ENCODE measurements at places on chromosomes 2 and 18.

DNA sequence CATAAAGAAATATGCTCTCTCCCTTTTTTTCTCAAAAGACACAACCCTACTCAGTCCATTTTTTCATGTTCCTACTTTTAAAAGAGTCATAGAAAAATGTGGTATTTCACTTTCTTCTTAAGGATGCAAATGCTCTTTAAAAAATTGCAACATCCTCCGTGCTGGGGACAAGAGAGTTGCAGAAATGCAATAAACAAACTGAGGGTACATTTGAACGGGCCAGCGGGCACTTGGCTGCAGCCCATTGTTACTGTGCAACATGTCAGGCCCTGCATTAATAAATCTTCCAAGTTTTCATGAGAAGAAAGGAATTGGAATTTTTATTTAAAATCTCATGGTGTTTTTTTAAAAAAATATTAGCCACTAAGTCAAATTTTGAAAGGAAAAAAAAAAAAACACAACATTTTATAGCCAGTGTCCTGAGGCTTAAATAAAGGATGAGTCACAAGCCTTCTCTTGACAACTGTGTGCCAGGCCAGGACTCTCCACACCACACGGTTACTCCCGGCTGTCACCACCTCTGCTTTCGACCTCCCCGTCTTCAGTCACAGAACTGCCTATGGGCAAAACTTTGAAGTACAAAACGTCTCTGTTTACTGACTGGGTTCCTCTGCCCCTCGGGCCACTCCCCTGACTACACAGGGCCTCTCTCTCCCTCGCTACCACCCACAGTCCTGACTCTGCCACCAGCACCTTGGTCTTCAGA is 57.5 kb upstream of the MFF start:
- peak; percentile 19 for DNase-seq

GRCh38 chr2:53173091-53173490 is 594.5 kb upstream of the CHAC2 start:
- no peak for DNase-seq

DNA sequence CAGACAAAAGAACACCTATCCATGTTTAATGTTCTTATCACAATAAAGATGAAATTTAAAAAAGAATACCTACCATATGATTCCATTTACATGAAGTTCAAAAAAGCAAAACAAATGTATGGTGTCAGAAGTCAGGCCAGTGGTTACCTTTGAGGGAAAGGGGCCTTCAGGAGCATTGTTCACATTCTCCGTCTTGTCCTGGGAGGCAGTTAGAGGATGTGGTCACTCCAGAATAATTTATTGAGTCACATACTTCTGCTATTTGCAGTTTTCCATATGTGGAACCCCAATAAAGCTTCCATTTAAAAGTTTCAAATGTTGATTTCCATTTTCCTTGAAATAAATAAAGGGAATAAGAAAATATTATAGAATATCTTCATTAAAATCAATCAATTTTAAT is 41.6 kb upstream of the POU3F3 start:
- DNase-seq, result peak; percentile 63

GRCh38 chr2:131093006-131093695 is at the start of gene FAM168B:
Gene FAM168B (minus strand): TSS chr2:131093460. CDS start chr2:131082646, 10,814 bp downstream.
- peak; percentile 97 for DNase-seq

- no peak for DNase-seq
These were observed 271.4 kb downstream of the PIEZO2 start for GRCh38 chr18:10877987-10878386.

- no peak for DNase-seq
These were observed 38.8 kb downstream of the NRP2 start for GRCh38 chr2:205721057-205721449.

- no peak for DNase-seq
These were observed 394 bp downstream of the SCYGR3 start for GRCh38 chr2:227614246-227614645.

DNA sequence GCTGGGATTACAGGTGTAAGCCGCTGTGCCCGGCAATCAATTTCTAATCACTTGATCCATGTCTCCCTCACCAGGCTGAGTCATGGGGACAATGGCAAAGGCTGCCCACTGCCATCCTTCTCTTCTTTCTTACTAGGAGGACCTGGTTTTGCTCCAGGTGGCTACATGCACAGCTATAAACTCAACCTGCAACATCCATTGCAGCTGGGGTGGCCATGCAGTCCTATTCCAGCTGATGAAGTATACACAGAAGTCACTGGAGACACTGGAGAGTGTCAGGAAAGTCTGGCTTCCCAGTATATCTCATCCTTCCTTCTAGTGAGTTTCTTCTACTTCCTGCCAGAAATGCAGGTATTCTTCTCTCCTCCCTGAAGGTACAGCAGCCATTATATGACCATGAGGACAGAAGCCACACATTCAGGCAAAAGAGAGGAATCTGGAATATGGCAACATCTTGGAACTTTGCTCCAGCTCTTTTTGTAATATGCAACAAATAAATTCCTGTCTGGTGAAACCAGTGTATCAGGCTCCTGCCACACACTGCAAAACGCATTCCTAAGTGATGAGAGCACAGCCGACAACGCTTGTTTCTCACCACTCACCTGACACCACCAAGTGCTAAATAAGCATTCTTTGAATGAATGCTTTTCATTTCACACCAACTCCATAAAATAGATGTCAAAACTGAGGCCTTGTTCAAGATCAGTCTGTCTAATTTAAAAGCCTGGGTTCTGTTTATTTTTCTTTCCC is 32.3 kb downstream of the SCTR start:
- peak; percentile 95 for DNase-seq

DNA sequence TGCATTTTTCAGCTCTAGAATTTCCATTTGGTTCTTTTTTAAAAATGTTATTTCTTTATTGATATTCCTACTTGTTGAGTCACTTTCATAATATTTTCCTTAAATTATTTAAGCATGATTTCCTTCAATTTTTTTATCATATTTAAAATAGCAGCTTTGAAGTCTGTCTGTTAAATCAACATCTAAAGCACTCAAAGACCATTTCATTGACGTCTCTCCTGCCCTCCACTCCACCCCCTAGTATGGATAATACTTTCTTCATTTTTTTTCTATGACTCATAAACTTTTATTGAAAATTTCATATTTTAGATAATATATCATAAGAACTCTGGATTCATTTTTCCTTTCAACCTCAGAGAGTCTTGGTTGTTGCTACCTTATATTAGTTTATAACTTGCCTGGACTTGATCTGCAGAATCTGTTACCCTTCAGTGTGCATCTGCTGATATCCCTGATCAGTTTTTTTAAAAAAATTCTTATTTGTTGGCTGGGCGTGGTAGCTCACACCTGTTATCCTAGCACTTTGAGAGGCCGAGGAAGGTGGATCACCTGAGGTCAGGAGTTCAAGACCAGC is 59.0 kb upstream of the ZNF396 start:
- peak; percentile 38 for DNase-seq

- no peak for DNase-seq
These were observed 46.4 kb upstream of the STK39 start for GRCh38 chr2:168293766-168294165.

DNA sequence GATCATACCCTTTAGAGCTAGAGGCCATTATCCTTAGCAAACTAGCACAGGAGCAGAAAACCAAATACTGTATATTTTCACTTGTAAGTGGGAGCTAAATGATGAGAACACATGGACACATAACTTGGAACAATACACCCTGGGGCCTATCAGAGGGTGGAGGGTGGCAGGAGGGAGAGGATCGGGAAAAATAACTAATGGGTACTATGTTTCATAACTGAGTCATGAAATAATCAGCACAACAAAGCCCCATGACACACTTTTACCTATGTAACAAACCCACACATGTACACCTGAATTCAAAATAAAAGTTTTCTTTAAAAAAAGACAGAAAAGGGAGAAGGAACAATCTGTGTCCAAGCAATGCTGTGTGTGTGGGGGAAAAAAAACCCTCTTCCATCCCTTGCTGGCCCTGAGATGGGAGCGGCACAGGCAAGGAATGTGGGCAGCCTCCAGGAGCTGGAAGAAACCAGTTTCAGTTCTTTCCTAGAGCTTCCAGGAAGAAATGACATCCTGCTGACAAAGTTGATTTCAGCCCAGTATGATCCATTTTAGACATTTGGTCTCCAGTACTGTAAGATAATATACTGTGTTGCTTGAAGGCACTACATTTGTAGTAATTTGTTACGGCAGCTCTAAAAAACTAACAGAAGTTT is 458.7 kb upstream of the CNTNAP5 start:
- DNase-seq, result no peak

DNA sequence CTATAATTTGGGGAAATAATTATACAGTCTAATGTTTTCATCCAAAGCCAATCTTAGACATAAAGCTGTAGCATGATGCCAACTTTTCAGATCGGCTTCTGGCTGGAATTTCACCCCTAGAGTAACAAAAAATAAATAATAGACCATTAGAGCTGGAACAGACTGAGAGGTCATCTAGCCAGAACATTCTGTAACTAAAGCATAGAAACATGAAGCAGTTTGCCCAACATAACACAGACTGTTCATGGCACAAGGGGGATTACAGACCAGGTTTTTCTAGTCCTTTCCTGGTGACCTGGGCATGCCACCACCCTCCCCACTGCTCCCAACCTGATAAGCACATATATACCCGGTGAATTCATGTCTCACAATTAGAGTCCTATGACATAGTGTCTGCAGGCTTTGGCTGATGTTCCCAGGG is 116.4 kb upstream of the PPP1CB start:
- peak; percentile 65 for DNase-seq

- DNase-seq, result no peak
These were observed 58.0 kb downstream of the ZNF516 start for GRCh38 chr18:76437011-76437410.

DNA sequence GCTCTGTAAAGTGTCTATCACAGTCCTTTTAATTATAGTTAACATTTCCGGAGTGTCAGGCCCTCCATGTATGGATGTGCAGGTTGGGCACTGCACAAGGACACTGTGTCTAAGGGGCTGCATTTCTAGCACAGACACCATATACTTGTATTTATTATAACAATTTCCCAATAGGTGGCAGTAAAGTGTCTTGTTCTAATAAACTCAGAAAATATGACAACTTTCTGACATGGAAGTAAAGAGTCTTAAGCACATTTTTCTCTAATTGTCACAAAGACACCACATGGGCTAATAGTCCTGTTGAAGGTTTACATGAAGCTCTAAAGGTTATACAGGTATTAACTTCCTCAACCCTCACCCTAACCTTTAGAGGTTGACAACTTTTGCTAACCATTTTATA is 156.6 kb downstream of the DYSF start:
- DNase-seq, result peak; percentile 31

- no peak for DNase-seq
These were observed 17.3 kb downstream of the NYAP2 start for GRCh38 chr2:225416616-225417367.

DNA sequence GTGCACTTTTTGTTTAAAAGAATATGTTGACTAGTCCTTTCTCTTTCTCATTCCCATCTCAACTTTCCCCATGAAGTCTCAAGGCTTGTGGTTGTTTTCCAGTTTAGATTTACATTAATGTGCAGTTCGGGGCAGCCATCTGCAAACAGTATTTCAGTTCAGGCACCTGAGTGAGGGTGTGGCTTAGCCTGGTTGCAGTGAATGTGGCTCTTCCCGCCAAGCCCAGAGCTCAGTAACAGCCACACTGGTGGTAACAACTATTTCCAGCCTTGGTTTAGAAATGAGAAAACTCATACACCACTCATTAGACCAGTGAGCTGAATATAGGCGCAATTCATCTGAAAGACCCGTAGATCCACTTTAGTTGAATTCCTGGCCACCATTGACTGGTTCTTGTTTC is 394.3 kb downstream of the CMPK2 start:
- no peak for DNase-seq

GRCh38 chr2:25809646-25810045 is 68.6 kb downstream of the ASXL2 start:
- no peak for DNase-seq

- no peak for DNase-seq
These were observed 10.5 kb downstream of the AGXT start for GRCh38 chr2:240879105-240879504.

GRCh38 chr2:3780477-3781402 is 77.4 kb downstream of the DCDC2C start:
- DNase-seq, result peak; percentile 44

- no peak for DNase-seq
These were observed 8.8 kb upstream of the FAM98A start for GRCh38 chr2:33607905-33608304.

GRCh38 chr2:7795778-7796563 is 878.8 kb downstream of the RNF144A start:
- peak; percentile 44 for DNase-seq

DNA sequence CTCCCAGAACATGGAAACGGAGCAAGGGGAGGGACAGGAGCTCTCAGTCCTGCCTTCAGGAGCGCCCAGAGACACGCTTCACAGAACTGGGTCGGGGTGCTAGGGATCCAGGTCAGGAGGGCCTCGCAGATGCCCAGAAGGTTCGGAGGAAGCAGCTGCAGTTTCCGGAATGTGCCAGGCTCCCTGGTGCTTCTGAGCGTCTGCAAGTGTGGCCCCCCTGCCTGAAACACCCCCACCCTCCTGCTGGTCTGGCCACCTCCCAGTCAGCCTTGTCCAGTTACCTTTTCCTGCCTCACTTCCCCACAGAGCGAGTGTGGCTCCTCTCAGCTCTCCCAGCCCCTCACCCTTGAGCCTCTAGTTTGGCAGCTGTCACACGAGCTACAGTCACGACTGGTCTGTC is 88.3 kb upstream of the TAF1B start:
- no peak for DNase-seq

DNA sequence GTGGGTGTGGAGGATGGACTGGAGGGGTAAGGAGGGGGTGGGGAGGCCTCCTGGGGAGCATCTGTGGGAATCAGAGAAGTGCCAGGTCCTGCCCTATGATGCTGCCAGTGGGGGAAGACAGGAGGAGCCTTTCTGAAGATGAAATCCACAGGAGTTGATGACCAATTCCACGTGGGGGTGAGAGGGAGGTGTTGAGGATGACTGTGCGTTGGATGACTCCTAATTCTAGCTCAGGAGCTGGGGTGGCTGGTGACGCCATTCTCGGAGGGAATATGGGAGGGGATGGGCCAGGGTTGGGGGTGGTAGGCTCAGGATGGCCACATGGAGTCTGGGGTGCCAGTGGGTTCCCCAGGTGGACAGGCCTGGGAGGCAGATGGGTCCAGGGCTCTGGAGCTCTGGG is 32.3 kb downstream of the EMX1 start:
- DNase-seq, result no peak

DNA sequence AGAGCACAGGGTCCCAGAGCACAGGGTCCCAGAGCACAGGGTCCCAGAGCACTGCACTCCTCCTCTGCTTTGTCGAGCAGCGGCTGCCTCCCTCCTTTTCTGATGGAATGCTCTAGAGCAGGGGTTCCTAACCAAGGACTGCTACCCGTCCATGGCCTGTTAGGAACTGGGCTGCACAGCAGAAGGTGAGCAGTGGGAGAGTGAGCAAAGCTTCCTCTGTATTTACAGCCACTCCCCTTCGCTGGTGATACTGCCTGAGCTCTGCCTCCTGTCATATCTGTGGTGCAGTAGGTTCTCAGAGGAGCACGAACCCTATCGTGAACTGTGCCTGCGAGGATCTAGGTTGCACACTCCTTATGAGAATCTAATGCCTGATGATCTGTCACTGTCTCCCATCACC is 33.1 kb upstream of the ADNP2 start:
- no peak for DNase-seq
